ENCODE measurements at places on chromosomes 5 and 9.

DNA sequence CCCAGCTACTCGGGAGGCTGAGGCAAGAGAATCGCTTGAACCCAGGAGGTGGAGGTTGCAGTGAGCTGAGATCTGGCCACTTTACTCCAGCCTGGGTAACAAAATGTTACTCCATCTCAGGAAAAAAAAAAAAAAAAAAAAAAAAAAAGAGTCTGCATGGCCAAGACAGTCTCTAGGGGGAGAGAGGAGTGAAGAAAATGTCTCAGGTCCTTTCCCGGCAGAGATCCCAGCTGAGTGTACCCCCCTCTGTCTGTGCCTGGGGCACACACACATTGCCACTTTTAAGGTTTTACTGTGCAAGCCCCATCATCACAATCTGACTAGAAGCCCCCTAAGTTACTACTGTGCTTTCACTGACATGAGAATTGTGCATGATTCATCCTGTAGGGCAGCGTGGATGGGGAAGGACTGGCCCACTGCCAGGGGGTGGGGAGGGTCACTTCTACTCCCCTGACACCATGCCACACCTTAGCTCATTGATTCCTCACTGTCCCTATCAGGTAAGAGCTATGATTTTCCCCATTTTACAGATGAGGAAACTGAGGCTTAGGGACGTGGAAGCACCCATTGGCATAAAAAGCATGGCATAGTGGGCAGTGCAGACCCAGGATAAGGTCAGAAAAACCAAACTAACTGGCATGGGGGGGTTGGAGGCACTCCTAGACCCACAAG is 102.3 kb upstream of the LARP1 start:
- no peak for DNase-seq

DNA sequence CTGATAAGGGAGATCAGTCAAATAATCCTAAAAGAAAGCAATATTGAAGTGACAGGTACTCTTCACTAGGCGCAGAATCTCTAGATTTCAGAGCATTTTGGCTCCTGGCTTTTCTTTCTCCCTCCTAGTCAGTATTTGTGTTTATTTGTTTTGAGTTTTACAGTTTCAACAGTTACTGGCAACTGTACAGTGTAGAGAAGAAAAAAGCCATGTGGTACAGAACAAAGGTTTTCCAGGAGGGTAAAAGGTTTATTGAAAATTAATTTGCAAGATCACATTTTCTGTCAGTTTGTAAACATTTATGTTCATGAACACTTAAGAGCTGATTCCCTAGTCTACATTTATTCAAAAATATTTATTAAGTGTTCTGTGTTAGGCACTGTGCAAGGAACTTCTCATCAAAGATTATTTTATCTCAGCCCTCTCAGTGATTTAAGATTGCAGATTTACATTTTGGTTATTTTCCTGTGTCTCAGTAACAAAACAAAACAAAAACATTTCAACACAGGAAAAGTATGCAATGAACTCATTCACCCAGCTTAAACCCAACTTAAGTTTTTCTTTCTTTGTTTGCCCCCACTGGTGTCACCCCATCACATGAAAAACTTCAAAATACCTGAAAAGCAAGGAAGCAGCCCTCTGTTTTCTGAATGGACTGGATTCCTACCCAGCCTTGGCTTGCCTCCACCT is 12.9 kb downstream of the MINAR2 start:
- no peak for DNase-seq

DNA sequence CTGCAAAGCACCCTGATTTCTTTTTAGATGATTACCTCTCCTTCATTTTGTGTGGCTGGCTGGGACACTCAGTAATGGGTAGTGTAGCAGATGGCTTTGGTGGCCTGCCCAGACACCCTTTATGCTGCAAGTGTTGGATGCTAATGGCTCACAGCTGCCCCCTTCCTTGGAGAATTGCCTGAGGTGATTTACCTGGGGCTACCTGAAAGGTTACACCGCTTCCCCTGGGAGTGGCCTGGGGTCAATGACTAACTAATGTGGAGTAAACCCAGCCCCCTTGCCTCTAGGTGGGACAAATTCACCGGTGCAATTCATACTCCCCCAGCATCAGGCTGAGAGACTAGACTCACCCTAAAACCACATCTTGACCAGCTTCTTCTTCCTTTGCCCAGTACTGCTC is 23.5 kb upstream of the HAND1 start:
- DNase-seq, result no peak

DNA sequence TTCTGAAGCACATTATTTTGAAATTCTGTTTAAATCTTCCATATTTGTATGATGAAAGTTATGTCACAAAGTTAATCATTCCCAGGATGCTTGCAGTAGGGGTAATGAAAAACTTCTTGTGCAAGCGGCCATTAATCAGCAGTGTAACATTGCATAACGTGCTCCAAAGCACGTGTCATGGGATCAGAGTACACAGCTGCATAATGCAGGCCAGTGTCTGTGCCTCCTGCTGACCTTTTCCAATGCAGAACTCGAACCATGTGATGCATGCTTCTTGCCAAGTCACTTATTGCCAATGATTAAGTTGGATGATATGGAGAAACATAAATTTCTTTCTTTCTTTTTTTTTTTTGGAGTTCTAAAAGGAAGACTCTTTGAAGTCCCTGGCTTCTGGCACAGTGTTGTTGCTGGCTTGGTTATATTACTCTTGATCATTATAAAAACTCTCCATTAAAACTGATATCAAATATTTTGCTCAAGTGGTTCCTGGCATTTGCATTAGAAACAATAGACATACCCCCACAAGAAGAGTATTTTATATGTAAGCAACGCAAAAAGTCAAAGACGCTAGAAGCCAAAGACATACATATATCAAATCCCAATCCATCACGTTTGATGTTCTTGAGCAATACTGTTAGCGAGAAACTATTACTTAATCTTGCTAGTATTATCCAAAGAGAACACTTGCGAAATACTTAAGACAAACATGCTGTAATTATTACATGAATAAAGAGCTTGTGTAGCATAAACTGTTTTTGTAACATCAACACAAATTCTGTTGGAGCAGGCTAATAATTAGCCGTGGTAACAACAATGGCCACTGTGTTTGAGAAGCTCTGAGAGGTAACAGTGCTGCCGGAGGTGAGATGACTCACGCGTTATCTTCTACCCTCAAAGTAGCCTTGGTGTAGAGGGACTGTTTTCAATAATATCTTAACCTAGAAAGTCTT is 164.2 kb downstream of the AUH start:
- DNase-seq, result no peak

DNA sequence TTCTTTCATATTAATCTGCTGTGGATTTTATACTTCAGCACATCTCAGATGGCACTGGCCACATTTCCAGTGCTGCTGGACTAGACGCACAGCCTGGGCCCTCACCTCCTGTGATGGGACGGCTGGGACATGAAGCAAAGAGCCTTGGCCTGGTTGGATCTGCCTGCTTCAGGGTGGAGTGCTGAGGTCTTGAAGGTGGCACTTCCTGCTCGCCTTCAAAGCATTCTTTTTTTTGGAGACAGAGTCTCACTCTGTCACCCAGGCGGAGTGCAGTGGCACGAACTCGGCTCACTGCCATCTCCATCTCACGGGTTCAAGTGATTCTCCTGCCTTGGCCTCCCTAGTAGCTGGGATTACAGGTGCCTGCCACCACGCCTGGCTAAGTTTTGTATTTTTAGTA is 73.1 kb downstream of the RAPGEF1 start:
- DNase-seq, result no peak

- DNase-seq, result peak; percentile 62
These were observed at the start of gene NME5 for GRCh38 chr5:138138949-138139780. TSS of gene NME5 (minus strand) at chr5:138139428. CDS start at chr5:138138780, 648 bp downstream.

DNA sequence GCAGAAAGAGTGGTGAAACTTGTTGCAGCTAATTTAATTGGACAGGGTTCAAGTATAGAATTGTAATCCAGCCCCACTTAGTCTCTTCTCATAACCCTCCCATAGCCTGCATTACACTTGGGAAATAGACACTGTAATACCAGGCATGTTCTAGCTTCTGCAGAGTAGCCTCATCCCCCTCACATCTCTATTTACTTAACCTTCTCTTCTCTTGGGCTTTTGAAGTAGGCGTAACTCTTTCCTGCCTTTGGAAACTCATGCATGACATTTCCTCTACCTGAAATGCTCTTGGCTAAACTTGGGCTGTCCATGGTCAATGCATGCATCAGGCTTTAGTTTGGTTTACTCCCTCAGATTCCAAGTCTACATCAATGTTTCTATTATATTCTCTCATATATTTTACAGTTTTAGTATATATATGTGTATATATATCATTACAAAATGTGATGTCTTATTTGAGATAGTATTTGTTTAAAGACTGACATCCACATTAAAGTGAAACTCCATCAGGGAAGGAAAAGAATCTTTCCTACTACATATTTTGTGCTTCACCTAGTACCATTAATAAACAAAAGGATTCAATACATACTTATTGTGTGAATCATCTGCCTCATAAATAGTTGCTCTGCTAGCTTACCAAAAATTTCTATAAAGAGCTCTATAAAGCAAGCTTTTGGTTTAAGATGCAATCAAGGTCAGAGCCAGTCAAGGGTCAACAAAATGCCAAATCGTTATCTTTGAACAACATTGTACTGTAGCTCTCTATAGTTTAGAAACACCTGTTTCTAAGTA is 1158.0 kb downstream of the MAT2B start:
- DNase-seq, result no peak

DNA sequence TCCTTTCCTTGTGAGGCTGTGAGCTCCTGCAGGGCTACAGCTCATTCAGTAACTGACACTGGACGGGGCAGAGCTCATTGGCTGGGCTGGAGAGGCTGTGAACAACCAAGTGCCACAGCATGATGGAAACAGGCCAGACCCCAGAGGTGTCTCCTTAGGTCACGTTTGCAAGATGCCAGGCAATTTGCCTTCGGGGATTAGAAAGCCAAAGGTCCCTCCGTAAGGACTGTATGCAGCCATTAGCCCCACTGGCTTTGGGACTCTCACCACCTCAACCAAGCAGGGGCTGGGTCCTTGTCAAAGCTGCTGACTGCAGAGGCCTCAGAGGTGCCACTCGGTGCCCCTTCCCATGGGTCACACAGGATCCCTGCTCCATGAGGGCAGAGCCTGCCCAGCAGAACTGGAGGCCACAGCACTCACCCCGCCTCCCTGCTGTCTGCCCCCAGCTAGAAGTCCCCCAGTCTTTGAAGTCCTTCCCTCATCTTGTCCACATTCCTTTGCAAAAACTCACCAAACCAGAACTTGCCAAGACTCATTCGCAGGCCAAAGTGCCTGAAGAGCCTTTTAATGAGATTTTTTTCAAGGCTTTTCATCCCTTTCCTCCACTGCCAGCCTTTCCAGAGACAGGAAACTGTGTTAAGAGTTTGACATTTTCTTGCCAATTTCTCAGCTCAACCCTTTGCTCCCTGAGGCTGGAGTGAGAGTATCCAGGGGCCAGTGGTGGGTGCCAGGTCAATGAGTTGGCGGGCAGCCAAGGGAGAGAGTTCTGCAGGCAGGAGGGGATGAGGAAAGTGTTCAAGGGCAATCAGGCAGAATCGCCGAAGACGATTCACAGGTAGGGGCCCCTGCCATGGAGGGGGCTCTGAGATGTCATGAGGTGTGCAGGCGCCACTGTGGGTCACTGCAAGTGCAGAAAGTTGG is 39.7 kb upstream of the SLC25A51 start:
- no peak for DNase-seq

- DNase-seq, result no peak
These were observed 206.8 kb upstream of the ATP10B start for GRCh38 chr5:161058781-161059180.

- no peak for DNase-seq
These were observed 99.3 kb downstream of the SEMA6A start for GRCh38 chr5:116475338-116475737.

DNA sequence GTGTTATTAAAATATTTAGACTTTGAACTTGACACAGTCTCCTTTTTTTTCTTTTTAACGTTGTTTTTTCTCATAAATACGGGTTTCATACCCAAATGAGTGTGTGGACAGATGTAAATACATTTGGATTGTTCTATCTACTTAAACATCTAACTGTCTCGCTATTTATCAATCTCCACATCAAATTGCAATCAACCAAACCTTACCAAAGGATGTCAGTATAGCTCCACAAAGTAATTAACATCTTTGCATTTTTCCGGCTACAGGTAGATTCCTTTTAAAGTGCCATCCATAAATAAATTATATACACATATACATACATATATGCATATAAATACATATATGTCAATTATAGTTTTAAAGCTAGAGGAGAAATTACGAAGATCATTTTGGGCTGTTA is 705 bp upstream of the CDH10 start:
- DNase-seq, result no peak

DNA sequence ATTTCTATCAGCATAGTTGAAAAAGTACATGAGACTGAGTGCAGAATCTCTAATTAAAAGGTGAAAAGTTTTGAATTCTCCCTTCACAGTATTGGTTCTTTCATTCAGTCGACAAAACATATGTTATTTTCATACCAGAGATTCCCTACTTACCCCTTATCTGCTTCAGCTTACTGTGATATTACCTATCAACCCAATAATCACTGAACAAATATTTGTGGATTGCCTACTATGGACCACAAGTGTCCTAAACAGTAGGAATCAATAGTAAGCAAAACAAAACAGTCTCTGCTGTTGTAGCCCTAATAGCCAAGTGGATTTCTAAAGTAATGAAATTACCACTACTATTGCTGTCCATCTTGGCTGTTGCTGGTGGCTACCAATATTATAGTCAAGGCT is 11.5 kb downstream of the CCDC152 start:
- DNase-seq, result no peak

GRCh38 chr5:72854419-72854818 is 38.0 kb downstream of the TNPO1 start:
- no peak for DNase-seq

DNA sequence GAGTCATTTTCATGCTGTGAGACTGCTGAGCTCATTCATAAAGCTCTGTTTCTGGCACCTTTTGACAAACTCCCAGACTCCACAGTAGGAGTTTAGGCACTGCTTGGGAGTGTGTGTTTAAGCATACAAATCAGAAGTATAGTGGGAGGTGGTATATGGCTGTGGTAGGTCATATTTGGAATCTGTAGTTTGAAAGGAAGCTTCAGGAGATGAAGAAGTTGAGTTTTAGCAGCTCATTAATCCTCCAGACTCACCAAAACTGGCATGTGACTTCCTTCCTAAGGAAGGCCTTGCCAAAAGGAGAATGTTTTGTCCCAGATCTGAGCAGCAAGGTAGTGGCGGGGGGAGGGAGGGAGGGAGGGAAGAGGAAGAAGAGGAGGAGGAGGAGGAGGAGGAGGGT is 52.8 kb downstream of the SAXO1 start:
- no peak for DNase-seq

- DNase-seq, result no peak
These were observed 22.2 kb downstream of the SCAI start for GRCh38 chr9:125121146-125121545.

DNA sequence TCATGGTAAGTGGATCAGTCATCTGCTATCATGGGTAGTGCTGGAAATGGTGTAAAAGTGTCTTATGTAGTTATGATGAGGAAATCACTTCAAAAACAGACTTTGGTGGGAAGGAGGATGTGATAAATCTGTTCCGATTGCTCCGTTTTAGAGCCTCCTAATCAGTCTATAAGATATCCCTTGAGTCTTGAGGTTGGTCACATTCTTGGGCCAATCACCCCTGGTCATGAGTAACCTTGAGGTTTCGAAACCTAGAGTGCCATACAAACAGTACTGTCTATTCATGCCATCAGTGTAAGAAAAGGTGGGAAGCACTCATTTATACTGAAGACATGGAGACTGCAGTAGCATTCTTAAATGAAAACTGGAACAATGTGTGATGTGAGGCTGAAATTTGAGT is 45.8 kb downstream of the LRRTM2 start:
- no peak for DNase-seq

All from endothelial cell (in vitro differentiated cells).